ENCODE measurements at places on chromosomes 7 and 10.

DNA sequence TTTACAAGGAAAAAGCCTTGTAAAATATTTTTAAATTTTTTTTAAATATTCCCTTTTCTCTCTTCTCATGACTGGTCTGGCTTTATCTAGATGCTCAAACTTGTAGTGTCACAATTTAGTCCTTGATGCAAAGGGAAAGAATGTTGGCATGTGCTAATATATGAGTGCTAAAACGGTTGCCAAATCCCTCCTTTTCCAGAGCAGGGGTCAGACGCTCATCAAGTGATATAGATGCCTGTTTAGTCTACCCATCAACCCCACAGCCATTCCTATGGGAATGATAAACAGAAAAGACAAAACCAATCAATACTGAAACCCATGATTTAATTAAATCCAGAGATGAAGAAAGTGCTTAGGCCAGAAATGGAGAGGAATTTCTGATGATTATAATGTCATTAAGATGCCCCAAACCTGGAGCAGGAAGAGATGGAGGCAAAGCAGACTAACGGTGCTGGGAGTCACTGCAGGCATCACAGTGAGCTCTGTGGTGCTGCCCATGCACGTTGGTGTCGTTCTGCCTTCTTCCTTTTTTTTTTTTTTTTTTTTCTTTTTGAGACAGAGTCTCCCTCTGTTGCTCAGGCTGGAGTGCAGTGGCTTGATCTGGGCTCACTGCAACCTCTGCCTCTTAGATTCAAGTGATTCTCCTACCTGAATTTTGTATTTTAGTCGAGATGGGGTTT is 210.1 kb upstream of the STK17A start:
- no peak for DNase-seq

DNA sequence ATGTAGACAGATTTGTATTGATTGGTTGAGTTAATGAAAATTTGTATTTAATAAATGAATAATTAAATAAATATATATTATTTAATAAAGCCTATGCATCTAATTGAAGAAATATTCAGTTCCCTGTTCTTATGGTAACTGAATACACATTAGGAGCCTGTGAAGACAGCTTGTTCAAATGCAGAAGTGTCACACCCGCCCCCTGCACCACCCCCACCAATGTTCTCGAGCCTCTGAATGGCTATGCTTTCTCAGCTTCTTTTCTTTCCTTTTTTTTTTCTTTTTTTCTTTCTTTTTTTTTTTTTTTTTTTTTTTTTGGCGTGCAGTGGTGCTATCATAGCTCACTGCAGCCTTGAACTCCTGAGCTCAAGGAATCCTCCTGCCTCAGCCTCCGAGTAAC is 38.3 kb upstream of the PARD3 start:
- DNase-seq: no peak

- no peak for DNase-seq
These were observed 85.4 kb upstream of the PLXDC2 start for GRCh38 chr10:19730907-19731217.

DNA sequence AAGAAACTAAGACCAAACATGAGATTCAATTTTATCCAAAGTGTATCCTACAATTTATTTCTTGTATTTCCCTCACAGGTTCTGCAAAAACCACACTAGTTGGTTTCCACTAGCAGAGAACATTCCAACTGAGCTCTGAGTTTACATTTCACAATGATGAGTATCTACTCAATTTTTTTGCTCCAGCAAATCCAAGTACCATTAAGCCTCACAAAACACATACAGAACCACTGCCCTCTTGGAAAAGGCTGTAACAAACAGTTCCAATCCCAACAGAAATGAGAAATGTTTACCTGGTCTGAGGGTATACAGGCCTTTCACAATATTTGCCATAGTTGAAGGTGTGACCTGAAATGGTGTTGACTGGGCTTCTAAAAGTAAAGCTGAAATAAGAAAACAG is 59.9 kb downstream of the CACUL1 start:
- DNase-seq: no peak

DNA sequence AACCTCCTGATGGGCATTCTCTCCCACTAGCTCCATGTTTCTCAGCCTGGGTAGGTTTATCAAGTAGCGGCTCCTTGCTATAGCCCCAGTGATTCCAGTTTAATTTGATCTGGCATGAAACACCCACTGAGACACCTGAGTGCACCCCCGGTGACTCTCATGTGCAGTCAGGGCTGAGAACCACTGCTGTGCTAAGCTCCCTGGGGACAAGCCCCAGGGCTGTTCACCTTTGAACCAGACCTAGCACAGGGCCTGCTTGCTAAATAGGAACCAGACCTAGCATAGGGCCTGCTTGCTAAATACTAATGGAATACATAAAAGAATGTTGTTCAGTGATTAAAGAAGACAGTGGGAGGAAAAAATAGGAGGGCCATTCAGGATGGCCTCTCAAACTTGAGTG is 167.6 kb downstream of the JAZF1 start:
- no peak for DNase-seq

- DNase-seq: no peak
These were observed 233.4 kb downstream of the ZMYND11 start for GRCh38 chr10:368579-369220.

- DNase-seq: no peak
These were observed 4.6 kb downstream of the COX19 start for GRCh38 chr7:970744-971143.

- no peak for DNase-seq
These were observed 27.5 kb downstream of the LRGUK start for GRCh38 chr7:134154581-134155130.

DNA sequence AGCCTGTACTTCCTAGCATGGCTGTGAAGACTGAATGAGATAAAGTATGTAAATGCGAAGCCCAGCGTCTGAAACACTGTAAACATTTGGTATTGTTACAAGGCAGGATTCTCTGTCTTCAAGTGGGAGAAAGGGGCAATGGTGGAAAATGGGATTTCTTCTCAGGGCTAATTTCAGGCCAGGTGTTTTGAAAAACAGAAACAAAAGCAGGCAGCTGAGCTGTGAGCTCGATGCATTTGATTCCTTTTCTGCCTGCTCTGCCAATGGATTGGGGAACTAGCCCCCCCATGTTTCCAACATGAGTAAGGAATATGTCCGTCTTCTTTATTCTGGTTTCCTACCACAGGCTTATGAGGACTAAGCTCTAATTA is 732.1 kb upstream of the AUTS2 start:
- DNase-seq: no peak

DNA sequence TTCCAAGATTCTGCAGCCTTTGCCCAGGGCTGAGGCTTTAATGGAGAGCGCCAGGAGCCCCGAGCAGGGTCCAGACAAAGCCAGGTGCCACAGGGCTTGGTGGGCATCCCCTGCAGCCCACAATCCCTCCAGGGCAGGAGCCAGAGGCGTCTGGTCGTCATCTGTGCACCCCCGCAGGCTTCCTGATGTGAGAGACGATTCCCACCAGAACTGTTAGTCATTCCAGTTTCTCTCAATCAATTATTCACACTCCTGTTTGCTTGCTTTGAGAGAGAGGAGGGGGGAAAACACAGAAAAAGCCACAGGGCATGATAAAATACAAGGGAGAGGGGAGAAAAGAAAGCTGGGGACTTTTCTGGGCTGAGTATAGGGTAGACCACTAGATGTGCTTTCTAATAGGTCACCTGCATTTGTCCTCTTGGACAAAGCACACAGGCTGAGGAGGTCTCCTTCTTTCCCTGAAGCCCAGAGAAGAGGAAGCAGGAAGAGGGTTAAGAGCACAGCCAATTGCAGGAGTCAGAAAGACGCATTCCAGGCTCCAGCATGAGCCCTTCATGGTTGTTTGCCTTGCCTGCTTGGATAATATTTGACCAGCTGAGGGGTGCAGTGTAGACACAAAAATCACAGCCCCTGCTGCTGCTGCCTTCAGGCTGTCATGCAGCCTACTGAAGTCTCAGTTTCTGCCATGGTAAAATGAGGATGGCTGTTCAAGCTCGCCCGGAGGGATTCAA is 194.4 kb downstream of the PLXNA4 start:
- DNase-seq: no peak

GRCh38 chr7:78677391-78677790 is 776.1 kb downstream of the MAGI2 start:
- no peak for DNase-seq

DNA sequence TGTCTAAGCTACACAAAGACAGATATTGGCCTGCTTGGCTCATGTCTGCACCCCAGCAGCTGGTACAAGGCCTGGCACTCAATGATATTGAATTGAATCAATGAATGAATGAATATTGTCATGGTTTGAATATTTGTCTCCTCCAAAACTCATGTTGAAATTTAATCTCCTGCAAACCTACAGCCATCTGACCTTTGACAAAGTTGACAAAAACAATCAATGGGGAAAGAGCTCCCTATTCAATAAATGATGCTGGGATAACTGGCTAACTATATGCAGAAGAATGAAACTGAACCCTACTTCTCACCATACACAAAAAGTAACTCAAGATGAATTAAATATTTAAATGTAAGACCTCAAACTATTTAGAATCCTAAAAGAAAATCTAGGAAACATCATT is 144.7 kb downstream of the CYP26A1 start:
- no peak for DNase-seq

DNA sequence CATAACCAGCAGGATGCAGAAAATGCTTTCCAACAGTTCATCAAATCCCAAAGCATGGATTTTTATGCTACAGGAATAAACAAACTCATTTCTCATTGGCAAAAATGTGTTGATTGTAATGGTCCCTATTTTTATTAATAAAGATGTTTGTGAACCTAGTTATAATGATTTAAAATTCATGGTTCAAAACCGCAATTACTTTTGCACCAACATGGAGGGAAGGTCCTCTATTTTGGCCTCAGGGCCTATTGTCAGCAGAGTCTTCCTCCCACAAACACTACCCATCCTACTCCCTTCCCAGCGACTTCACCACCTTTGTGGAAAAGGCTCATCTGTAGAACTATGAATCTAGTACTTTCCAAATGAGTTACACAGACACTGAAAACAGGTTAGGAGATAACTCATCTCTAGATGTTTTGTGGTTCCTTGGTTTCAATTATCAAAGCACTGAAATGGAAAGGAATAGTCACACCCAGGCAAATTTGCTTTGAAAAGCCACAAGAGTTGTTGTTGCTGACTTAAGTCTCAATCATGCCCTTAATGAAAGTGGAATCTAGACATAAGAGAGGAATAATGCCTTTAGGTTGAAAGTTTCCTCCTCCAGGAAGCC is 59.4 kb upstream of the FRMD4A start:
- peak; percentile 56 for DNase-seq

- DNase-seq: peak; percentile 65
These were observed 247.4 kb downstream of the ELMO1 start for GRCh38 chr7:37201003-37201875.

DNA sequence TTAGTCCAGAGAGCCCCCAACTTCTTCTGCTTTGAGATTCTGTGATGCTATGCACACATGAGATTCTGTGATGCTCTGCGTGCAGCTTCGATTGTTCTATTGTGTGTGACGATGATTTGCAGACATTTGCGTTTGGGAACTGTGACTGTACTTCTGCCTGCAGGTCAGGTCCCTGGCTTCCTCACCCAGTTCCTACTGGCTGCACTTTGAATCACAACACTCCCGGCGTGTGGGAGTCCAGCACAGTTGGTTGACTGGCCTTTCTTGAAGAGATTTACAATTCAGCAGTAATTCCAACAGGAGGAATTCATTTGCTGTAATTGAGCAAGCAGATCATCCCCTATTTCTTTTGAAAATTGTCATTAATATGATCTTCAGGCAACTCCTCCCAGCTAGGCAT is 252.2 kb upstream of the YAE1 start:
- no peak for DNase-seq

GRCh38 chr7:120123528-120123927 is 149.4 kb upstream of the KCND2 start:
- no peak for DNase-seq

- DNase-seq: no peak
These were observed 38.1 kb upstream of the R3HCC1L start for GRCh38 chr10:98096316-98096715.

GRCh38 chr10:53808677-53809372 is 992.2 kb downstream of the PCDH15 start:
- DNase-seq: no peak

DNA sequence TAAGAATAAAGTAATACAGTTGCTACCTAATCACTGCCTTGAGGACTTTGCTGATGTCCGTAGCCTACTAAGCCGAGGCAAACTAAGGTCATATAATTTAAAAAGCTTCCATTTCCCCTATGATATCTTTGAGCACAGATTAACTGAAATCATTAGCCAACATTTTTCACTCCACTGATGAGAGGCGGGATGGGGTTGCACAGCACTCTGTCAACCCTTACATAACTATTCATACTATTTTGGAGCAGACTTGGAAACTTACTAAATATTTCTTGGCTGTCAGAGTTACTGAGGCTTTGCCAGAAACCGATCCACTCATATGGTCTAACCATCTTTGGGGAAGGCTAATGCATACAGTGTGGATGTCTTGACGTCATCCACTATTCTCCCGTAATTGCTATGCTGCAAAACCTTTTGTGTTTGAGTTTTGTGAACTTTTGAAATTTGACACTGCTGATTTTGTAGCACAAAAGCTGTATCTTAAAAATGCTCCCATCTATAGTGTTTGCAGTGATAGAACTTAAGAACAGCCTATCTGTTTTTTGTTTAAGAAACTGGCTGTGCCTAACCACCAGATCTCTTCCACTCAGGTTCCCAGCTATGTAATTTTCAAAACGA is 248.7 kb downstream of the TSPAN12 start:
- DNase-seq: no peak

- no peak for DNase-seq
These were observed 106.4 kb downstream of the ELMO1 start for GRCh38 chr7:37342176-37342687.

GRCh38 chr7:101867265-101867664 is 49.8 kb downstream of the CUX1 start:
- DNase-seq: no peak

DNA sequence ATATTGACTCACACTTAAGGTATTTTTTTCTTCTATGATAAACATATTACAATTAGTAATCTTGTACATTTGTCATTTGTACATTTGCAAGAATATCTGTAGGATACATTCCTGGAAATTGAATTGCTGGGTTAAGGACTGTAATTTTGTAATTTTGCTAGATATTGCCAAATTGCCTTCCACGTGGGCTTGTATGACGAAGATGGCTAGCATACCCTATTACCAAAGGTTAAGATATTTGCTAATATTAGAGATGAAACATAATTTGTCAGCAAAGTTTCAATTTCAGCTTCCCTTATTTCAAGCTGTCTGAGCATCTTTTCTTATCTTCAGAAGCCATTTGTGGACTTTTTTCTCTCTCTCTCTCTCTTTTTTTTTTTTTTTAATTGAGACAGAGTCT is 1.0 kb upstream of the LYZL2 start:
- no peak for DNase-seq

DNA sequence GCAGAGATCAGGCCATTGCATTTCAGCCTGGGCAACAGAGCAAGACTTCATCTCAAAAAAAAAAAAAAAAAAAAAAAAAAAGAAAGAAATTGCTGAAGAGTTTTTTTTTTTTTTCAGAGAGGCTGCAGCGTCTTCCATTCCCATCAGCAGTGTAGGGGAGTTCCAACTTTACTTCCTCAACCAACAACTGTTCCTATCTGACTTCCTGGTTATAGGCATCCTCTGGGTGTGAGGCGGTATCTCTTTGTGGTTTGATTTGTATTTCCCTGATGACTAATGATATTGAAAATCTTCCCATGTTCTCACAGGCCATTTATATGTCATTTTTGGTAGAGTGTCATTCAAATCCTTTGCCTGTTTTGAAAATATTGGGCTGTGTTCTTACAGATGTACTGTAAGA is 40.2 kb downstream of the PRTFDC1 start:
- DNase-seq: no peak

- DNase-seq: peak; percentile 82
These were observed 815 bp downstream of the CCSER2 start for GRCh38 chr10:84329196-84329611.

GRCh38 chr10:69043931-69044531 is 43.9 kb upstream of the SRGN start:
- peak; percentile 48 for DNase-seq

- DNase-seq: no peak
These were observed 91.5 kb downstream of the ABCA13 start for GRCh38 chr7:48262606-48263310.

All from activated CD4-positive, alpha-beta T cell treated with anti-CD3 and anti-CD28 coated beads for 48 hours (primary cell).